Activated naive CD8-positive, alpha-beta T cell treated with anti-CD3 and anti-CD28 coated beads, Interleukin-2, amount 10 ng/mL, durations not matched to agents 7 days and 5 days (primary cell): ENCODE measurements at places on chromosomes 3 and 15. TPM values are rescaled to one million over a fixed set of nuclear protein-coding genes. Genes with fewer than 3 reads are reported as not detected.

DNA sequence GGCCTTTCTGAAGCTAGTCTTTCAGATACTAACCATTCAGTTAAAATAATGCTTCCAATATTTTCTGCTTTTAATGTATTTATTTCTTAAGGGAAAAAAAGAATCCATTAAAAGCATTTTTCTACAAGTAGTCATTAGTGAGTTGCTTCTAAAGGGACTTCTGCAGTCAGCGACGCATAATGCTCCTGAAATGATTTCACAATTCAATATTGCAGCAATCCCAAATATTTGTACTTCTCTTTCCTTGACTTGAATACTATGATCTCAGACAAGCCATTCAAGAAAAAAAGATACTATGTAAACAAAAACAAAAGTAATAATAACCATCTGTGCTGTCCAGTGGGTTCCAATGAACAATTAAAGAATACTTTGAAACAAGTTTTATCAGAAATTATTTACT is 681.0 kb downstream of the DIPK2A start:
- H3K27me3 ChIP-seq, result no peaks in the 10 kb centered on the region
- H3K27ac ChIP-seq, result no peak overlapping the region
- DNase-seq, result no peak
- no peak overlapping the region for H3K4me3 ChIP-seq
- no peaks in the 10 kb centered on the region for H3K36me3 ChIP-seq

NPAP1 gene
- not detected for total RNA-seq

DNA sequence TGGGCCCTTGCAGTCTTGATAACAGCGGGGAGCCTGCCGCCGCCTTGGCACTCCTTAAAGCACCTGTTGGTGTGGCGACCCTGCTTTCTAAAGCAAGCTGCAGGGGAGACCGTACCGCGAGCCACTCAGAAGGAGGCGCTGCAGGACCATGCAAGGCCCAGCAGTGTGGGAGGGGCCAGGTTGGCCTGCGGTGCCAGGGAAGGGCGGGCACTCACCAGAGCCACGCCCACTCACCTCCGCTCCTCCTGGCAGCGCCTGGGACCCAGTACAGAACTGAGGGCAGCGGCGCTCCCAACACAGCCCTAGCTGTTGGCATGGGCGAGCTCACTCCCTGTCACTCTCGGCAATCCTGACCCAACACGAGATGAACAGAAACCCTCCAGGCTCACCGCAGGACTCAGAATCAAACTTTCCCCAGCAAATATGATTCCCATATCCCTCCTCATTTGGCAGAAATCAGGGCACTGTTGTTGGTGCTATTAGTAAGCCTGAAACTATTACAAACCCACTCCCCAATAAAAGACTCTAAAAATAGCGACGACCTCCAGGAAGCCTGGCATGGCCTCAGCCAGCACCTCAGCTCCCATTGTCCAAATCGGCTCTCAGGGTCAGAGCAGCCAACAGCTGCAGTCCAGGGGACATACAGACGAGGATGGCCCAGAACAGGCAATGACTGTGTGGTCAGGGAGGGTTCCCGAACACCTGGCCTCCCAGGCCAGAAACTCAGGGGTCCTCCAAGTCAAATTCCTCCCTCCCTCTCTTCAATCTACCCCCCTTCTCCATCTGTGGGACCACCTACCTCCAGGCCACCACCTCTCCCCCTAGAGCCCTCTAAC is 77.2 kb downstream of the TBC1D2B start:
- H3K27ac ChIP-seq, result peak overlapping the region; percentile 35
- peaks cover 31% of the 10 kb centered on the region for H3K36me3 ChIP-seq
- H3K27me3 ChIP-seq, result no peaks in the 10 kb centered on the region
- peak; percentile 72 for DNase-seq

DNA sequence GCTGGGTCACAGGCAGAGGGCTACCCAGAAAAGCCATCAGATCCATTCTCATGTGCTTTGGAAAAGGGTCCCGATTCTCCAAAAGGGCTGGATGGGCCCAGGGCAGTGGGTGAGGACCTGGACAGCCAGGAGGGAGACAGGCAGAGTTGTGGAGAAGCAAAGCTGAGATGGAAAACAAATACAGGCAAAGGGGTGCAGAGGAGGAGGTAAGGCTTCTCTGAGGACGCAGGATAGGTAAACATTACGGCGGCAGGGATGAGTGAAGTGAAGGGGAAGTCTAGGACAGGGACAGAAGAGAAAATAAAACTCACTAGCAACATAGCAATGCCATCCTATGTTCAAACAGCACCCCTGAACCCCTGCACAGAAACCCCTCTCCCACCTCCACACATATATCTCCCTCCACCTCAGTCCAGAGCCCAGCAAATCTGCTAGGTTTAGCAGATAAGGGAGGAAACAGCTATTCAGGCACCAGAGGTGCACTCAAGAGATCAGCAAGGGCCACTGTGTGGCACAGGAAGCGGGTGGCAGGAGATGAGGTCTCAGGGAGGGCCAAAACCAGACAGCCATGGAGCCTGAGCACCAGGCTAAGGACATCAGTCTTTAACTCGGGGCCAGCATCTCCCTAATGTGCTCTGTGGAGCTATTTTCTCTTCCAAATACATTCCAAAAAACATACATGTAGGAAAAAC is 51.3 kb downstream of the HOMER2 start:
- DNase-seq, result no peak
- no peak overlapping the region for H3K4me3 ChIP-seq
- H3K27me3 ChIP-seq, result peaks cover 6% of the 10 kb centered on the region
- peaks cover 2% of the 10 kb centered on the region for H3K4me1 ChIP-seq

DNA sequence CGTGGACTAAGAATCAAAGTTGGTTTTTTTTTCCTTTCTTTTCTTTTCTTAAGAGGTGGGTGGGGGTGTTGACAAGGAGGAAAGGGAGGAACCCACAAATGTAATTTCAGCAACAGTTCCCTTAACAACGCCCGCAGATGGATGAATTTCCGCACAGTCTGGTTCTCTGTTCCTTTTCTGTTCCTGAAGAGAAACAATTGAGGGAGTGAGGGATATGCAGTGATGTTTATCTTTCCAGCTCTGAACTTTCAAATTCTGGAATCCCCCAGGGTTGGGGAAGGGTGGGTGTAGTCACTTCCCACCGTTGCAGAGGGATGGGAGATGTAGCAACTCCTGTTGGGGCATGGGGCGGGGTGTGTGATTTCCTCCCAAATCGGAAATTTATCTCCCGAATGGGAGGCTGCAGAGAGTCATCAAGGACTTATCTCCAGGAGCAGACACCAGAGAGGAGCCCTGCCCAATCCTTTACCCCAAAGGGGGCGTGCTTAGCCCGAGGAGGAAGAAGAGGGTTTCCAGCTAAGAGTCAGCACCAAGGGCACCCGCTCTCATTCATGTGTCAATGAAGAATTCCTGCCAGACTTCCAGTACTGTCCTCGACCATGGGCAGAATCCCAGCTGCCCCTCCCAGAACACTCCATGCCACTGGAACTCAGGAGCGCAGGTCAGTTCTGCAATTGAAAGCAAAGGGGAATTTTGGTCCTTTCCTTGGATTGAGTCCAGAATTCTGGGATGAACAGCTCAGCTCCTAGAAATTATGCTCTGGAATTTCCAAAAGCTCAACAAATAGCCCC is 35.0 kb upstream of the CFAP161 start:
- peaks cover 6% of the 10 kb centered on the region for H3K4me1 ChIP-seq
- H3K36me3 ChIP-seq, result no peaks in the 10 kb centered on the region
- H3K27me3 ChIP-seq, result peaks cover 35% of the 10 kb centered on the region
- H3K4me3 ChIP-seq, result no peak overlapping the region
- DNase-seq, result no peak

CHCHD4 gene
- total RNA-seq, result 11.9 TPM

DNA sequence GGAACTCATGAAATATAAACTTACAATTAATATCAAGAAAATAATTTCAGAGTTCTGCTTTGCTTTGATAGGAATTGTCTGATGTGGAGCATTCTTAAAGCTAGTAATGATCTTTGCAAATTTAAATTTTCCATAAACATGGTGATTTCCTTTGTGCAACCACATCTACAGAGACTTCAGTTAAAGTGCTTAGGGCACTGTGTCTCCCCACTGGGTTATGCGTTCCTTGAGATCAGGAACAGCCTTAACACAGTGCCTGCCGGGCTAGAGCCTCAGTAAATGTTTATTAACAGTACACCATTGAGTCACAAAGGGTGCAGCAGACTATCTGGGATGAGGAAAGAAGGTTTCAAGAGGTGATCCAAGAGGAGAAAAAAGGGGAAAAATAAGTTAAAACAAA is 108.1 kb upstream of the CCNL1 start:
- no peaks in the 10 kb centered on the region for H3K27me3 ChIP-seq
- no peaks in the 10 kb centered on the region for H3K36me3 ChIP-seq
- H3K27ac ChIP-seq, result no peak overlapping the region
- DNase-seq, result no peak

DNA sequence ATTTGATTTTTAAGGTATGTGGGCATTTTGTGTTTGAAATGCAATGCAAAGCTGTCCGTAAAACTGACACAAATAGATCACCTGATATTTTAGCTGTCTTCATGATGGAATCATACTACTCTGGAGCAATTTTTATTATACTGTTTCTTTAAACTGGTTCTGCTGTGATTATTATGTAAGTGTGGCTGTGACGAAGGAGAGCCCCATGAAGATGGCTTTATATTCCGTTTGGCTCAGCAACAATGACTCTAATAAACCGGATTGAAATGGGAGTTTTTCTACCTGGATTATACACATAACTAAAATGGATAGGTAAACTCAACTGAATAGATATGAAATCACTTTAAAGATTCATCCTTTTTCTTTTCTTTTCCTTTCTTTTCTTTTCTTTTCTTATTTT is 9.4 kb downstream of the TLNRD1 start:
- H3K27me3 ChIP-seq, result no peaks in the 10 kb centered on the region
- H3K27ac ChIP-seq, result no peak overlapping the region
- H3K36me3 ChIP-seq, result peaks cover 7% of the 10 kb centered on the region
- H3K4me3 ChIP-seq, result no peak overlapping the region
- peaks cover 21% of the 10 kb centered on the region for H3K4me1 ChIP-seq
- DNase-seq, result no peak

- no peaks in the 10 kb centered on the region for H3K27me3 ChIP-seq
- H3K36me3 ChIP-seq, result no peaks in the 10 kb centered on the region
- no peak for DNase-seq
- H3K4me1 ChIP-seq, result no peaks in the 10 kb centered on the region
- no peak overlapping the region for H3K27ac ChIP-seq
These were observed 38.2 kb downstream of the MAGI1 start for GRCh38 chr3:66000506-66000905.

DNA sequence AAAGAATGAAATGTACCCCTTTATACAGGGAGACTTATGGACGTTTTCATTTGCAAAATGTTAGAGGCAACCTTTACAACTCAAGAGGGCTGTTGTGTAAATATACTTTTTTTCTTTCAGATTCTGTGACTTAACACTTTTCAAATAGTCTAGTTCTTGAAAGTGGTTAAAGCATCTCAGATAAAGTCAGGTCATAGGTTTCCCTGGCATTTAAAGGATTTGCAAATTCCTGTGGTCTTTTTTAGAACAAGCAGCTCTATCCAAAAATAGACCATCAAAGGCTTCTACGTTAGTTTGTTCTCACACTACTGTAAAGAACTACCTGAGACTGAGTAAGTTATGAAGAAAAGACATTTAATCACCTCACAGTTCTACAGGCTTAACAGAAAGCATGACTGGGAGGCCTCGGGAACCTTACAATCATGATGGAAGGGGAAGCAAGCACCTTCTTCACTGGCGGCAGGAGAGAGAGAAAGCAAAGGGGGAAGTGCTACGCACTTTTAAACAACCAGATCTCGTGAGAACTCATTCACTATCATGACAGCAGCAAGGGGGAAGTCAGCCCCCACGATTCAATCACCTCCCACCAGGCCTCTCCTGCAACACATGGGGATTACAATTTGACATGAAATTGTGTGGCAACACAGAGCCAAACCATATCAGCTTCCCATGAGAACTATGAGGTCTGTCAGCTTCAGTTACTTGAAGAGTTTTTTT is 23.3 kb upstream of the GABRR3 start:
- no peak overlapping the region for H3K27ac ChIP-seq
- no peak for DNase-seq
- no peaks in the 10 kb centered on the region for H3K4me1 ChIP-seq
- H3K36me3 ChIP-seq, result no peaks in the 10 kb centered on the region
- H3K27me3 ChIP-seq, result peaks cover 19% of the 10 kb centered on the region

DNA sequence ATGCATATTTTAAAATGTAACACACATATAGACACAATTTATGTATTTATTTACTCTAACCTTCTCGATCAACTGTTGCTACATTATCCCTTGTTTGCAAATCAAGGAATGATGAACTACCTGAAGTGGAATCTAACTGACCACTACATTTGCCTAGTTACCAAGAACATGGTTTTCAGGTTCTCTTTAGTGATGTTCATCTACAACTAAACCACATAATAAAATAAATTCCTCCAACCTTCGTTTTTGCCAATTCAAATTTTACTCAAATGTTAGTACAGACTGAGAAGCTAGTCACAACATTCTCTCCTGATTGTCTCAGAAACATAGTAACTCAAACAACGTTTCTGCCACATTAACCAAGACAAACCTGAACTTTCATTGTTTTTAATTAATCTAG is 521.9 kb downstream of the FOXP1 start:
- H3K4me3 ChIP-seq, result no peak overlapping the region
- H3K36me3 ChIP-seq, result no peaks in the 10 kb centered on the region
- peak overlapping the region; percentile 73 for H3K27ac ChIP-seq
- peaks cover 53% of the 10 kb centered on the region for H3K4me1 ChIP-seq
- no peaks in the 10 kb centered on the region for H3K27me3 ChIP-seq

THAP10 gene
- not detected for total RNA-seq

GRCh38 chr3:187889601-187890404 is 144.5 kb upstream of the BCL6 start:
- H3K27ac ChIP-seq, result peak overlapping the region; percentile 87
- H3K27me3 ChIP-seq, result peaks cover 2% of the 10 kb centered on the region
- H3K36me3 ChIP-seq, result peaks cover 19% of the 10 kb centered on the region

LRRC49 gene
- total RNA-seq, result not detected
